ENCODE measurements at places on chromosomes 12 and 14.

DNA sequence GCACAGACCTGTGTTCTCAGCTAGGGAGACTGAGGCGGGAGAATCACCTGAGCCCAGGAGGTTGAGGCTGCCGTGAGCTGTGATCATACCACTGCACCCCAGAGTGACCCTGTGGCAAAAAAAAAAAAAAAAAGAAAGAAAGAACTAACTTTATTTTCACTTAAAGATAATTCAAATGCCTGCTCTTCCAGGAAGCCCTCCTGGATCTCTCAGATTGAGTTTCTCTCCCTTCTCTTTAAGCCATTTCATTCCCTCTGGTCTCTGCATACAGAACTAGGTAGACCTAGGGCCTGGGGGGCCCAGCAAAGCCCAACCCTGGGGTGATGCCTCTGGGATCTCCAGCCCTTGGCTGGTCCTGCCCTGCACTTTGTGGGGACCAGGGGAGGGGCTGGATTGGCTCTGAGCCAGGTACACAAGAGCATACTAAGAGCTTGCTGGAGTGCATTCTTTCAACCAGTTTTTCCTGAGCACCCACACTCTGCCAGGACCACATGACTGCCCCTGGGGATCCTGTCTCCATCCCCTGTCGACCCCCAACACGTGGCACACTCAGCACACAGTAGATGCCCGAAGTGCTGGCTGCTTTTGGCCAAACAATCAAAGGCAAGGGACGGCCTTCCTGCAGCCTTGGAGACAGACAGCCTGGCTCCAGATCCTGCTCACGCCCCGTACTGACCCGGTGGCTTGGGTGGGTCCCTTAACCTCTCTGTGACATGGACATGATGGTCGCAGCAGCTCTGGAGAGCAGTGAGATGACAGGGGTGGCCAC is 52.7 kb downstream of the CYP46A1 start:
- DNase-seq: no peak

DNA sequence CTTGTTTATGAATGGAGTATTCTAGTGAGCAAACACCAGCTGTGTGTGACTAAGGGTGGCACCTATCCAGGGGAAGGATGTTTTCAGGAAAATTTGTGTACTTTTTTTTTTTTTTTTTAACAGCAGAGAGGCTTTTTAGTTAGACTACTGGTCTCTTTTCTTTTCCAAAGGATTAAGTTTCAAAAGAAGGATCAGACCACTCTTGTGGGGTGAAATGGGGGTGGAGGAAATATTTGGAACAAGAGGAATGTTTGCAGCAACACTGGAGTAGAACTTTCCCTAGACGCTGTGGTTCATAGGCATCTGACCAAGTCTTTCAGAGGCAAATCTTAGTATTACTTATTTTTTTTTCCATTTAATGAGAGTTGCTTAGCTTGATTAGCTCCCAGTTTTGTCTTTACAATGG is 21.1 kb downstream of the NUBPL start:
- no peak for DNase-seq

DNA sequence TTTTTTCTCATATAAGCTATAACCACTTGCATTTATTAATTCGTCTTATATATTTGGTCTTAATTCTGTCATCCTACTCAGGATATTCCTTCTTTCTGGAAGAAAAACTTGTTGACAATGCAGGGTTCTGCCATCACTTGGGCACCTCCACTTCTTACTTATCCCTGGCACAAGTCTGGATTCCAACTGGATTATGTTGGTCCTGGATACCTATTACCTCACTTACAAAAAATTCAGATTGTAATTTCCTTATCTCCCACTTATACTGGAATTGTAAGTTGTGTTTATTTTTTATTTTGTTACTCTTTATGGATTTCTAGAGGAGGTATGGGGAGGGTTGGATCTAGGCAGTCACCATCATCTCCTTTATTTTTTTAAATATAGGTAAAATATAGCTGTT is 36.7 kb downstream of the LRRIQ1 start:
- DNase-seq: no peak

GRCh38 chr14:68794851-68795596 is 2.2 kb upstream of the ZFP36L1 start:
- peak; percentile 48 for DNase-seq

DNA sequence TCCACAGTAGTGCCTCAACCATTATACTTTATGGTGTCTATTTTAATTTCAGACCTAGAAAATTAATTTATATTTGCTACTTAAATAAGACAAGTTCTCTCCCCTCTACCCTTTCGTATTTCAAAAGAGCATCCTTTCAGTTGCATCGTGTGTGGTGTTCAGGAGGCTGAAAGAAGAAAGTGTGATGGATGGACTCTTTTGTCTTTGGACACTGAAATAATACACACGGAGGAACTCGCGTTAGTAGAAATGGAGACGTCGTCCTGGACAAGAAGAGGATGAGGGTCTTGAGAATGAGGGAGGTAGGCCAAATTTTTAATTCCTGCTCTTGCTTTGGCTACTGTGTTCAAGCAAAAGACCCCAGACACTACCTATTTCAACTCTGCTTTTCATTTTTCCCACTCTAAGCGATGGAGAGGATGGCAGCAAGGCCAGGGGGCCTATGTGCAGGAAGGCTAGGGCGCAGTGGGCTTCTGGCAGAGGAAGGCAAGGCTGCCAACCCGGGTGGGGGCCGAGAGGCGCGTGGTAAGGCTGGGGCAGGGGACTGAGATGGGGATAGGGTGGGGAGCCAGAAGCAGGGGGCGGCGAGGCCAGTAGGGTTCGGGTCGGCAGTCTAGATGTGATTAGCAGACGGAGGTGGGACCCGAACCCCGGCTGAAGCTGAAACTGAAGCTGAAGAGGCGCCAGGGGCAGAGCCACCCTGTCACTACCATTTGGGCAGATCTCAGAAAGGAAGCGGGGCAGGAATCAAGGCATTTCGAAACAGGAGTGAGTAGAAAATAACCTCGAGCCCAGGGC is 722 bp downstream of the TMED8 start:
- peak; percentile 18 for DNase-seq

DNA sequence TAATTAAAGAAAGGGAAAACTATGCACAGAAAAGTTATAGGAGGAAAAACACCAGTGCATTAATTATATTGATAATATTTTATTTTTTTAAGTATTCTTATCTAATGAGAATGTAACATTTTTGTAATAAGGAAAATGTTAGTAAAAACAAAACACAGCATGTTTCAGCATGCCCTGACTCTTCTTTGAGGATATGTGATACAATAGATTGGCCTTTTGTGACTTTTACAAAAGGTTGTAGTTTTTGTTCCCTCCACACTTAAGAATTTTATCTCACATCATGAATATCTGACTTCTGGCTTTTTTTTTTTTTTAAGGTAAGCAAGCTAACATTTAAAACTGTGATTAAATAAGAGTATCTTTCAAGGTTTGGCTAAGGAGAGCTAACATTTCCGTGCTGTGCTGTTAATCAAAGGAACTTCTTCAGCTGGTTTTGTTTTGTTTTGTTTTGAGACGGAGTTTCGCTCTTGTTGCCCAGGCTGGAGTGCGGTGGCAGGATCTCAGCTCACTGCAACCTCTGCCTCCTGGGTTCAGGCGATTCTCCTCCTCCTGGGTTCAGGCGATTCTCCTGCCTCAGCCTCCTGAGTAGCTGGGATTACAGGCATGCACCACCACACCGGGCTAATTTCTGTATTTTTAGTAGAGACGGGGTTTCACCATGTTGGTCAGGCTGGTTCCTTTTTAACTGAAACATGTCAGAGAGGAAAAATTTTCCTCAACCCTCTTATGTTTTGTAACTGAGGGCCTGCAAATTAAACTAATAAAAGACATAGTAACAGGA is 30.8 kb upstream of the RESF1 start:
- no peak for DNase-seq

GRCh38 chr14:51895375-51895774 is 35.0 kb downstream of the GNG2 start:
- DNase-seq: no peak

DNA sequence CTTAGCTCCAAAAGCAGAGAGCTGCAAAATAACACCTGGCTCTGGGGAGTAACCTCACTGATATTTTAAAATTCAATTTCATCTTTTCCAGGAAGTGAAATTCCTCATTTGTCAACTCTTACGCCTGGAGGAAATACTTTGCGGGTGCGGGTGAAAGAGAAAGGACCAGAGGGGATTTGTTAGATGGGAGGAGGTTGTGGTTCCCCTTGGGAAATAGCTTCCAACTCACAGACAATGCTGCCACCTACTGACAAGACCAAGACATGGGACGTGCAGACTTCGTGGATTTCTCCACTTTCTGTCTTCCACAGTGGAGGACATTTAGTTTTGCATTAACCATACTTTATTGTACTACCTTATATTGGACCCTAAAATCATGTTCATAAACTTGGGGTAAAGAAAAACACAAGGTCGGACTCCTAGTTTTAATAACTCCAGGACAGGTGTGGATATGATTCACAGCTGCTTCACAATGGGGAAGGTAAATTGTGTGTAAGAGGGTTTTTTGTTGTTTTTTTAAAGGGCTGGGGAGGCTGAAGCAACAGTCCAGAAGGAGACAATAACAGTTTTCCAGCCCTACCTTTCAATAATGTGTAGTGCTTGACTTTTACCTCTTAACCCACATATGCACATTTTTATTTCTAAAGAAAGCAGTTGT is 10.8 kb downstream of the FBXL14 start:
- DNase-seq: peak; percentile 70

DNA sequence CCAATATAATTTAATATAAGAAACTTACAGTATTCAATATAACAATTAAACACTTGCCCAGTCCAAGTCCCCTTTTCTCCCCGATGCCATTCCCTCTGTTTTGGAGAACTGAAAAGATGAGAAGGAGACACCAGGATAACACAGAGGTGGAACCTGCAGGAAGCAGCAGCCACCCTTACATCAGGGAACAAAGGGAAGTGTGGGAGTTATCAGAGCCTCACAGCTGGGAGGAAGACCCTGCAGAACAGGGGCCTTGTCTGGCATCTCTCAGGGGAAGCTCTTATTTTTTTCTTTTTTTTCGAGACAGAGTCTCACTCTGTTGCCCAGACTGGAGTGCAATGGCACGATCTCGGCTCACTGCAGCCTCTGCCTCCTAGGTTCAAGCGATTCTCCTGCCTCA is 52.6 kb downstream of the CALM1 start:
- DNase-seq: no peak

- DNase-seq: no peak
Observed at GRCh38 chr12:67541625-67541991, 106.9 kb upstream of the DYRK2 start.

GRCh38 chr12:124386059-124386458 is 91.2 kb downstream of the RFLNA start:
- DNase-seq: no peak

- no peak for DNase-seq
Observed at GRCh38 chr12:123057513-123058265, 77.2 kb downstream of the ARL6IP4 start.

GRCh38 chr14:41016213-41016612 is 590.5 kb upstream of the LRFN5 start:
- DNase-seq: no peak

DNA sequence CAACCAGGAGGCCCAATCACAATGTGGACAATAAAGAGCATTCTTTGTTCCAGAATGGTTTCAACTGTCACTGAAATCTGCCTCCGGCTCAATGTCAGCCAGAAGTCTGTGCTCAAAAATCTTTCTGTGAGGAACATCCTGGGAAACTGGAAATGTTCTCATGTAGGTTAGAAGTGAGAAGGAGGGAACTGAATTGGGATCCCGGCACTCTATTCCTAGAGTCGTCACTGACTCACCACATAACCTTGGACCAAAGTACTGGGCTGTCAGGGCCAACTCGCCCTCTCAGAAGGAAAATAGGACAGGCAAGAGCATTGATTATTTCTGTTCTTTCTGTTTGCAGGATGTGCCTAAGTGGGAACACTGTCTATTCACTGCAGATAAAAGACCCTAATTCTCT is 57.6 kb downstream of the PRKAB1 start:
- DNase-seq: no peak

DNA sequence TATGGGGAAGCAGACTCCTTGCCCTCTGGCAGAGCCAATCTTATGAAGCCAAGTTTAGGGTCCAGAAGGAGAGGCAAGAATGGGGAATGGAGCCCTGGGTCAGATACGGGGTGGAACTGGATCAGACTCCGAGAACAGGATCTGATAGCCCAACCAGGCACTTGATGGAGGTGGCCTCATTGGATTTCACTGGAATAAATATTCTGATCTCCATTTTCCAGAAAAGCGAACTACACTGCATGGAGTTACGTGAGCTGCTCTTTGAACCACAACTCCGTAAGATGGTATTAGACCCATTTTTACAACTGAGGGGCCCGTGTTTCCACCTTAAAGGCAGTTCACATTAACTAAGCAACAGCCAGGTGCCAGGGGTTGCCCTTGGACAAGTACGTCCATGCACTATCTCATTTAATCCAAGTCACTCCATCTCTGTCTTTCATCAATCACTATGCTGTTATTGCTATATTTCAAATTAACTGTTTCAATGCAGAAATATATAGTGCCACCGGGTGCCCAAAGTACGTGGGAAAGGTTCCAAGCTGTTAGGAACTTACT is 155.2 kb downstream of the BCL11B start:
- DNase-seq: no peak

DNA sequence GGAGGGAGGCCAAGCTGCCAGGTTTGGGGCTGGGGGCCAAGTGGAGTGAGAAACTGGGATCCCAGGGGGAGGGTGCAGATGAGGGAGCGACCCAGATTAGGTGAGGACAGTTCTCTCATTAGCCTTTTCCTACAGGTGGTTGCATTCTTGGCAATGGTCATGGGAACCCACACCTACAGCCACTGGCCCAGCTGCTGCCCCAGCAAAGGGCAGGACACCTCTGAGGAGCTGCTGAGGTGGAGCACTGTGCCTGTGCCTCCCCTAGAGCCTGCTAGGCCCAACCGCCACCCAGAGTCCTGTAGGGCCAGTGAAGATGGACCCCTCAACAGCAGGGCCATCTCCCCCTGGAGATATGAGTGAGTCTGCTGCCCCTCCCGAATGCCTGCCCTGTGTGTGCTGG is 432 bp downstream of the IL25 start:
- no peak for DNase-seq

DNA sequence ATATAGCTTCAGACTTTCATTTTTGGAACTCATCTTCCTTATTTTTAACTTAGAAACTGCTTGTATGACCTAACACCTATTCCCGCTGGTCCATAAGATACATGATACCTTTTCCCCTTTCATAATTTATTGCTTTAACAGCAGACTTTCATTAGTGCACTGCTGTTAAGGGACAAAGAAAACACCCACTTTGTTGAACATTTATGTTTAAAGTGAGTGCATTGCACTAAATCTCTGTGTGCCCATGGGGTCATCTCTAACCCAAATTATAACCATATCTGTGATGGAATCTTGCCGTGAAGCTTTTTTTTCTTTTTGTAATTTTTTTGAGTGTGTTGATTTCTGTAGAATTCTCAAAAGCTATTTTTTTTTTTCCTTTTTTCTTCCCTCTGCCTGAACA is 261.8 kb downstream of the TMTC2 start:
- DNase-seq: no peak

DNA sequence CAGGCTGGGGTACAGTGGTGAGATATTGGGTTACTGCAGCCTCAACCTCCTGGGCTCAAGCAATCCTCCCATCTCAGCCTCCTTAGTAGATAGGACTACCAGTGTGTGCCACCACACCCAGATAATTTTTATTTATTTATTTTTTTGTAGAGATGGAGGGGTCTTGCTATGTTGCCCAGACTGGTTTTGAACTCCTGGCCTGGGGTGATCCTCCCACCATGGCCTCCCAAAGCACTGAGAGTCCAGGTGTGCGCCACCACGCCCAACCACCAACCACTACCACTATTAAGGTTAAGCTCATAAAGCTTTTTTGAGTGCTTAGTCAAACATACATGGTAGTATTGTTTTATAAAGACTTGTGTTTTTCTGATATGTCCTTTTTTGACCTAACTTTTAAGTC is 3.9 kb downstream of the RIOX1 start:
- no peak for DNase-seq

- DNase-seq: no peak
Observed at GRCh38 chr12:19575337-19576243, 136.3 kb downstream of the AEBP2 start.

Data from T-helper 1 cell (primary cell).